ENCODE measurements at places on chromosomes 6 and 20.

DNA sequence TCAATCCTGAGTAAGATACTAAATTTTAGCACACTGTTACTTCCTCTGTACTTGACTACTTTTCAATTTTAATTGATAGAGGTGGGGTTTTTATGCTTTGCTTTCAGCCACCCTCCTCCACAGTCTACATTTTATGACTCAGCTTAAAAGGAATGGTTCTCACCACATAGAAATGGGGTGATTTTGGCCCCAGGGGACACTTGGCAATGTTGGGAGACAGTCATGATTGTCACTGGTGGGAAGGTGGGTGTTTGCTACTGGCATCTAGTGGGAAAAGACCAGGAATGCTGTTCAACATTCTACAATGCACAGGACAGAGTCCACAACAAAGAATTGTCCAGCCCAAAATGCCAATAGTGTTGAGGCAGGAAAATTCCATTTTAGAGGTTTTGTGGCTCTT is 71.3 kb downstream of the PCSK2 start:
- no peak for DNase-seq

DNA sequence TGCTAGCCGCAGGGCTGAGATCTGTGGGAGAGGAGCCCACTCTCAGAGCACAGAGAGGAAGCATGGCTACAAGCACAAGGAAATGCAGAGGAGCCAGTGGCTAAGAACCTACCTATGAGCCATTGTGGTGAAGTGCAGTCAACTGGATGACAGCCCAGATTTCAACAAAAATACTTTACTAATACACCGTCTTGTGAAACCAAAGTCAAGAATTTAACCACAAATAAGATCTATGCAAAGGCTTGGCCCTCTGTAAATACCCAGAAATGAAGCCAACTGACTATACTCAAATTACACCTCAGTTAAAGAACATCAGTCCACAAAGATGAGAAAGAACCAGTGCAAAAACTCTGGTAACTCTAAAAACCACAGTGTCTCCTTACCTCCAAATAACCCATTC is 40.1 kb upstream of the PTCHD4 start:
- DNase-seq: no peak

DNA sequence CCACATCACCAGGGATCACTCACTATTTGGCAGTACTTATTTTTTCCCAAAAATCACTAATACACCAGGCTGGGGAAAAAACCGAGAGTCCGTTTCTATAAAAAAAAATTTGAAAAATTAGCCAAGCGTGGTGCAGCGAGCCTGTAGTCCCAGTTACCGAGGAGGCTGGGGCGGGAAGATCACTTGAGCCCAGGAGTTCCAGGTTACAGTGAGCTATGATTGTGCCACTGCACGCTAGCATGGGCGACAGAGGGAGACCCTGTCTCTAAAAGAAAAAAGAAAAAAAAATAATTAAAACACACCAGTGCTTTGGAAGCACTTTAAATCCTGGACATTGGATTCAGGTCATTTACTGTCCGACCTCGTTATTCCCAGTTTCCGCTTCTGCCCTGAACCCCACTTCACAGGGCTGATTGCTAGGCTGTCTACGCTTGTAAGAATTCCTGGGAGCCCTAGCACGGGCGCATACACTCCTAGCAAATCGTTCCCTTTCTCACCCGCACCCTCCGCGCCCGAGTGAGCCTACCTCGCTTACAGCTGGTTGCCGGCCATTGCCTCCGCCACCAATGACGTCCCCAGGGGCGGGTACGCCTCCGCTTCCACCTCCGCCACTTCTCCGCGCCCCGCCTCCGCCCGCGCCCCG is at the start of gene TPMT:
TPMT (minus strand) TSS at position 571 of the 643 bp plus-strand sequence. CDS start 5,950 bp downstream, outside the sequence.
- DNase-seq: no peak

GRCh38 chr6:11364971-11365397 is 132.5 kb upstream of the NEDD9 start:
- no peak for DNase-seq

DNA sequence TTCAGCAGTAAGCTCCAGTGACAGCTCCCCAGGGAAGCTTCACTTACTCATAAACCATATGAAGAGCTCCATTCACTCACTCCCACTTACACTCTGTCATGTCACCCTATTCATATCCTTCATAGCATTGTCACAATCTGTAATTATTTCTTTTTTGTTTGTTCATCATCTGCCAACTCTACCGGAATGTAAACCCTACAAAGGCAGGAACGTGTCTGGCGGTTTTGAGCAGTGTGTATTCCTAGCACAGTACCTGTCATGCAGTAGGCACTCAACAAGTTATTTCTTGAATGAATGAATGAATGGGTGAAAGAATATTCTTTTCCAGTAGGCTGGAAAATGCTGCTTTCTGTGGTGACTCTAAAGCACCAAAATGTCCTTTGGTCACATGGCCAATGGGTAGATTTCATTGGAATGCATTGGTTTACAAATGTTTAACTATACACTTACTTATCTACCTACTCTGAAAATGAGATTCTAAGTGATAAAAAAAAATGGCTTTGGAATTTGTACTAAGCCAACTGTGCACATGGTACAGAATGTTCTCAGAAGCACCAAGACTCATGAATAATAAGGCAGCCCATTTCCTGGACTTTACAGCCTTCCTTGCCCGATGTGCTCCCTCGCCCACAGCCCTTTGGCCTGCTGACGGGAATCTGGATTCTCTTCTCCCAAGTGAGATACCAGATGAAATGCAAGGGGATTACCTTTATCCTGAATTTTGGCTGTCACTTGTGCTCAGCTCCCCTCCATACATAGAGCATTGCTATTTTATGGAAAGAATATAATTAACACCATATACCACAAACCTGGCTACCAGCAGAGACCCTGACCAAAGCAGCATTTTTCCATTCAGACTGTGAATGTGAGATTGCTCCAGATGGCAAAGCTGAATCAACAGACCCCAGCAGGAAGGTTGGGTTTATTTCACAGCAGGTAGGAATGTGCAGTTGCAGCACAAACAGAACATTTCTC is 273.3 kb downstream of the ALDH8A1 start:
- no peak for DNase-seq

DNA sequence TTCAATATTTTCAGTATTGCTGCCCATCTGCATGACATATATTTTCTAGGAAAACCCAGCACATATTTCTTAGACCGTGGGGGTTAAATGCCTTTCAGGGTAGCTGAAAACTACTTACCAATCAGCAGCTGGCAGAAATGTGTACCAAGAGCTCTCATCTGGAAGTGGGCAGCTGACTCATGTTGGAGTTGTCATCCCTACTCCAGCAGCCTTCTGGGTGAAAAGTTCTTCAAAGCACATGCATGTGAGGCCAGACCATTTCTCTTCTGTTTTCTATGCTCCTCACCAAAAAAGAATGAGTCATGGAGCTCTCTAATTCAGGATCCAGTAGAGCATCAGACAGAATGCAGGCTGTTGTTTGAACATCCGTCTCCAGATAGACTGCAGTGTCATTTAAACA is 135.5 kb downstream of the PAX1 start:
- no peak for DNase-seq

DNA sequence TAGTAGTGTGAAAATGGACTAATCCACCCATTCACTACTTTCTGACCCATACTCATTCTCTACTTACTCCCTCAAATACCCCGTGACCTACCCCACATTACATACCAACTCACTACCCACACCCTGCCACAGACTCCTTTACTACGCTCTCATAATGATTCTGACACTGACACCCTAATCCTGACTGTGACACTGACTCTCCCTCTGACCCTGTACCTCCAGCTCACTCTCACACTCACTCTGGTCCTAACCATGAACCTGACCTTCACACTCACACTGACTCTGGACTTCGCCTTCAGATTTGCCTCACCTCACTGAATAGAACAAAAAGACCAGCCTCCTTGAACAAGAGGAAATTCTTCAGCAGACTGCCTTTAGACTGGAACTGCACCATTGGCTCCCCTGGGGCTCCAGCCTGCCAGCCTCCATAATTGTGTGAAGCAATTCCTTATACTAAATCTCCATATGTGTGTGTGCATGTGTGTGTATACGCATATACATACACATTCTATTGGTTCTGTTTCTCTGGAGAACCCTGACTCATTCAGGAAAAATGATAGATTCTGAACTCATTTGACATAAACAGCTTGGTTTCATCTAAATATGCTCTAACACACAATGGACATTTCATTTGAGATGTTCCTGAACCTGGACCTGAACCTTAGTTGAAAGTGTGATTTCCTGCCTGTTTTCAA is 10.5 kb upstream of the ZNF343 start:
- DNase-seq: no peak

DNA sequence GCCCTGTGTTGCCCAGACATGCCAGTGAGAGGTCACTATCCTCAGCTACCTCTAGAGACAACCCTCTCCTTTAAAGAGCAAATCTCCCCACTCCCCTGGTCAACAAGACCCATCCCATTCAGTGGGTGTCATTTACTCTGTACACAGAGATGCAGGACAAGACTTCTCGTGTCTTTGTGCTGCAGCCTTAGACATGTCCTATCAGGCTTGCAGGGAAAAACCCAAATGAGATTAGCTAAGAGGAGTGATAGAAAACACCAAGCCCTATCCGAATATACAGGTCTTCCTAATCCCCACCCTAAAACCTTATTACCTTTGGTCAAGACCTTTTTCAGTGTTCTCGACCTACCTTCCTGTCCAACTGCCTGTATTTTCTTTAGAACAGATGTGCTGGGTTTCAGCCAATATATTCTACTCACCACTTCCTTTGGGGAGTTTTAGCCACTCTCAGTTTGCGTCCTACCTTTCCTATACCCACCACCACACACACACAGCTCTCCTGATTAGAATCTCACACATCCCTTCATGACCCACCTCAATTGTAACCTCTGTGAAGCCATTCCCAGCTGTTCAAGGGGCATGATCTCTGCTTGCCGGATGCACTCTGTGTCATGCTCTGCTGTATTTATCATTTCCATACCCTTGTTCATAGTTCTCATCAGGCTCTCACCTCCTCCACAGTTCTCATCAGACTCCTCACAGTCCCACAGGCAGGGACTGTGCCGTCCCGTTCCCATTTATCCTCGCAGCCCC is 39.7 kb downstream of the TRAM2 start:
- no peak for DNase-seq

- DNase-seq: no peak
Observed at GRCh38 chr6:42431356-42431755, 20.4 kb downstream of the TRERF1 start.

DNA sequence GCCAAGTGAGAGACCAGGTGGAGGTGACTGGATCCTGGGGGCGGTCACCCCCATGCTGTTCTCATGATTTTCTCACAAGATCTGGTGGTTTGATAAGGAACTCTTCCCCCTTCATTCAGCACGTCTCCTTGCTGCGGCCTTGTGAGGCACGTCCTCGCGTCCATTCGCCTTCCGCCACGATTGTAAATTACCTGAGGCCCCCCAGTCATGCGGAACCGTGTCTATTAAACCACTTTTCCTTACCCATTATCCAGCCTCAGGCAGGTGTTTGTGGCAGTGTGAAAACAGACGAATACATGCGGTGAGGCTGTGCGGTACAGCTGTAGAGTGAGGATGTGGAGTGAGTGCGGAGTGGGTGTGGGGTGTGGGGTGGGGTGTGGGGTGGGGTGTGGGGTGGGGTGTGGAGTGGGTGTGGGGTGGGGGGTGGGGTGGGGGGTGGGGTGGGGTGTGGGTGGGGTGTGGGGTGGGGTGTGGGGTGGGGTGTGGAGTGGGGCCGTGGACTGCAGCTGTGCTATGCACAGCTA is 12.1 kb upstream of the NTSR1 start:
- no peak for DNase-seq

- no peak for DNase-seq
Observed at GRCh38 chr6:14765721-14766390, 480.0 kb upstream of the JARID2 start.

DNA sequence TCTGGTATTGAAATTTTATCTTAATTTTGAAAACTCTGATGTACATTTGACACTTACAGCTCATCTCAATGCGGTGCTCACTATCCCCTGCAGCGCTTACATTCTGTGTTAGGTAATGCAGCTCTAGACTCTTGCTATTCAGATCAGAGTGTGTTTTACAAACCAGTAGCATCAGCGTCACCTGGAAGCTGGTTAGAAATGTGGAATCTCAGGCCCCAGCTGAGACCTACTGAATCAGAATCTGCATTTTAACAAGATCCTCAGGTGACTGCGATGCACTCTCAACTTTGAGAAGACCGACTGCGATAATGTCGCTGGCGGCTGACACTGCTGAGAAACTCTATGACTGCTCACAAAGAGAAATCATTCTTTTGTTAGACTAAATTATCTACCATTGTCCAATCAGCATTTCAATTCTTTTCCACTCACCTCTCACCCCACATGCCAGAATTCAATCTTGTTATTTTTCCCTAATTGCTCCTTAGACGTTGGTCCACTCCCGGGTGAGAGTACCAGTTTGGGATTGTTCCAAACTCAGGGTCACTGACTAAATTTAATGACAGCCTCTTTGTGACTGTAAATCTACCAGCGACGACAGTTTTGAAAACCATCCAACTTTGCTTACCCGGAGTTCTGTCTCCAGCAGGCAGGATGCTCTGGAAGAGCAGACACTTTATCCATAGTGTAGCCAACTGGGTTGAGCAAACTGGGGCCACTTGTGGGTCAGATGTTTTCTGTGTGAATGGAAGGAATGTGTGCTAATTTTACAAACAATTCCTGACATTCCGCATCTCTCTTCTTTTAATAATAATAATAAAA is 140.1 kb upstream of the BTBD3 start:
- DNase-seq: no peak

DNA sequence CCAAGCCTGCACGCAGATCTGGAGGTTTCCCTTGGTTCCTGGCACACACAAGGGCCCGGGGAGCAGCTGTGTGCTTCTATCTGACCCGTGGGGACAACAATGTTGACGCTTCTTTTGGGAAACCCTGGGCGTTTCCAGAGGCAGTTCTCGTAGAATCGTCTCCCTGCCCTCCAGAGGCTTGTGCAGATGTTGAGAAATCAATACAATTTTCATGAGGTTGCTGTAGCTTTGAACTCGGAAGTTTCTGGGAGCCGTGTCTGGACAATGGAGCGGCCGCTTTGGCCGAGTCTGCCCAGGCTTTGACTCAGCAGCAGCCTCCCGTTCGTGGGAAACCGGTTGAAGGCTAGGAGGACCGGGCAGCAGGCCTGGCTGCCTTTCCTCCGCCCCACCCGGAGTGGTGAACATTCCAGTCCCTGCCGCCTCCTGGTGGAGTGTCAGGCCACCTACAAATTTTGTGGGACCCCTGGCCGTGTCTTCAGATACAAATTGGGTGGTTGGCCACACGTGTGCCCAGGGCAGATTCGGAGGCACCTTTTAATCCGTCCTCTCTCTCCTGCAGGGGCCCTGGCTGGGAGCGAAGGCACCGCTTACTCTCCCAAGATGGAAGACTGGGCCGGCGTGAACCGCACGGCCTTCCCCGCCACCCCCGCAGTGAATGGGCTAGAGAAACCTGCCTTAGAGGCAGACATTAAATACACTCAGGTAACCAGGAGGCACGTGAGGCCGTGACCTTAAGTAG is 2.7 kb downstream of the PAX1 start:
- no peak for DNase-seq

- no peak for DNase-seq
Observed at GRCh38 chr6:32105433-32105832, 3.7 kb downstream of the TNXB start.
